ENCODE measurements at places on chromosomes 5 and 9.
A peak's percentile ranks its signal among the peaks of the same experiment; 100 is the strongest.

DNA sequence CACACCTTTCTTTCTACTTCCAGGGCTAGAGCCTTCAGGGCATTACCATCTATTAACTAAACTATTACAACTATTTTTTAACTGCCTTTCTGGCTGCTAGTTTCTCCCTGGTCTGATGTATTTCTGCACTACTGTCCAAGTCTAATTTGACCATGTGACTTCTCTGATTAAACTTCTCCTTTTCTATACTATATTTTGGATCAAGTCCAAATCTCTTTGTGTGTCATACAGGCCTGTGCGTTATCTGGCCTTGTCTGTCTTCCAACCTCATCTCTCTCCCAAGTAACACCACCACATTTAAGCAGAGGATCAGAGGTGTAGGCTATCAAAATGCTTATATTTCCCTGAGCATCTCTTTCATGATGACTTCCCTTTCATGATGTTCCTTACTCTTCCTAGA lies 47.2 kb upstream of the OR13F1 start:
- DNase-seq = no peak

GRCh38 chr9:124349267-124349666 lies 66.0 kb downstream of the PSMB7 start:
- no peak for DNase-seq

DNA sequence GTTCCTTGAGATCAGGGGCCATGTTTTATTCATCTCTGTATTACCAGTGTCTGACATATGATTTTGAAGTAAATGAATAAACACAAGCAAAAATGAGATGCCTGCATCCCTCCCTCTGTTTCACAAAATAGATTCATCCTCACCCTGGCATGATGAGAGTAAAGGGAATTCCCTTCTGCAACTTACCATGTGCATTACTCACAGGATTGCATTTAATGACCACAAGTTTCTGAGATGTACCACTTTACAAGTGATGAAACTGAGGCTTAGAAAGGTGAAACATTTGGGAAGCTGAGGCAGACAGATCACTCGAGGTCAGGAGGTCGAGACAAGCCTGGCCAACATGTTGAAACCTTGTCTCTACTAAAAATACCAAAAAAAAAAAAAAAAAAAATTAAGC lies 74.2 kb upstream of the TNFSF8 start:
- no peak for DNase-seq

DNA sequence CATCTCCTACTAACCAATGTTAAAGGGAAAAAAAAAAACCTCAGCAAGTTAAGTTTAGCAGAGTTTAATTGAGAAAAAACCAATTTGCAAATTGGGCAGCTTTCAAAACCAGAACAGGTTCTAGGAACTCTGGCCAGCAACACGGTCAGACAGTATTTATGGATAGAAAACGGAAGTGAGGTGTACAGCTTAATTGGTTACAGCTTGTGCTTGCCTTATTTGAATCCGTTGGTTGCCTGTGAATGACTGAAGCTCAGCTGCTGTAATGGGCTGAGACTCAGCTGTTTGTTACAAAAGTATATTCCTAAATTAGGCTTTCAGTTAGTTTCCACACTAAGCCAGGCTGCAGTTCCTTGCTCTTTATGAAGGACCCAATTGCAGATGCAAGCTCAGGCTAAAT lies 217.0 kb downstream of the SREK1 start:
- DNase-seq = no peak

- no peak for DNase-seq
Measured at GRCh38 chr9:99822109-99822805, 572 bp downstream of the NR4A3 start.

GRCh38 chr9:135144581-135145170 lies 57.2 kb downstream of the OLFM1 start:
- DNase-seq = no peak

DNA sequence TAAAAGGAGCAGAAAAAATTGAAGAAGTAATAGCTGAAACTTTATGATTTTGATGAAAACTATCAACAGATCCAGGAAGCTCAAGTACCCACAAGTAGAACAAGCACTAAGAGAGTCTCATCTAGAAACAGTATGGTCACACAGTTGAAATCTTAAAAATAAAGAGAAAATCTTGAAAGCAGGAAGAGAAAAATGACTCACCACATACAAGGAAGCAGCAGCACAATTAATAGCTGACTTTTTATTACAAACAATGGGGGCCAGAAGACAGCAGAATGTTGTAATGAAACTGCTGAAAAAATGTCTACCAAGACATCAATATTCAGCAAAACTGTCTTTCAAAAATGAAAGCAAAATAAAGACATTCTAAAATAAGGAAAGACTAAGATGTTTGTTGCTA lies 1108.3 kb upstream of the DMAC1 start:
- no peak for DNase-seq

DNA sequence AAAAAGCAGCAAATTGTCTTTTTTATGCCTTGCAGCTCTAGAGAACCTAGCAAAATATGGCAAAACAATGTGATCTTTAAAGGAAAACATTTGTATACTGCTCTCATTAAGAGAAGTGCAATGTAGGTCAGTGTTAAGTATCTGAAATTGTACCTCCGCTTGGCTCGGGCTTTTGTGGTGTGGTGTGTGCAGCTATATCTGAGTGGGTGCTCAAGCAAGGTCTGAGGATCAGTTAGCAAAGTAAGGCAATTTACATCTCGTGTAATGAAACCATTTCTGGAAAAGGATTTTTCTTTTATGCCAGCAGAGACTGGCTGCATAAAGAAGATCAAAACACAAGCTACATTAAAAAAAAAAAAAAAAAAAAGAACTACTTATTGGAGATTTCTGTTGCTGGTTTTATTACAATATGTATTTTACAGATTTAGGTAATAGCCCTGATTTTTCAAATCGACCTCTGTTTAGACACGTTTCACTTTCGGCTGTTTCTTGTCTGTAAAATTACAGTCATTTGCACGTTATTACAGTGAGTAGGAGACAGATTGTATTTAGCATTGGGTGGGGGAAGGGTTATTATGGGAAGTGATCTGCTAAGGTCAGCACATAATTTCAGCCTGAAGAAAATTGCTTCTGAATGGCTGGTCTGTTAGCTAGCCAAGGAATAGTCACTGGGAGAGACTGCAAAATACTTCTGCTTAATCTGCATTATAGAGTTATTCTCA lies 7.9 kb upstream of the ZNF608 start:
- DNase-seq = no peak

DNA sequence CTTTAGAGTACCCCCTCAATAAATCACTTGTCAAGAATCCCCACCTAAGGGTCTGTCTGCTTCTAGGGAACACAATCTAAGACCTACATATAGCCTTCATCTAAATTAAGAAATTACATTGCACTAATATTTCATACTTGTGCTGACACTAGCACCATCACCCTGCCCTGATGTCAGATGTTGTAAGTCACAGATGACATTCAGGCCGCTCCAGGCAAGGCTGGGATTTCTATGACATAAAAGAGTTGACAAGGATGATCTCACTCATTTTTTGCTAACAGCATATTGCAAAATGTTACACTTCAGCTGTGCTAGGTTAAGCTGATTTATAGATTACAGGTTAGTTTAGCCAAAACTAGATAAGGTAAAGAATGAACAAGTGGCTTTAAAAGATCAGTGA lies 372.5 kb upstream of the GRIA1 start:
- no peak for DNase-seq

- no peak for DNase-seq
Measured at GRCh38 chr5:104909803-104910202, 1347.2 kb upstream of the NUDT12 start.

GRCh38 chr5:5155617-5156016 lies 15.5 kb downstream of the ADAMTS16 start:
- no peak for DNase-seq

- no peak for DNase-seq
Measured at GRCh38 chr9:13480693-13481092, 201.2 kb upstream of the MPDZ start.

DNA sequence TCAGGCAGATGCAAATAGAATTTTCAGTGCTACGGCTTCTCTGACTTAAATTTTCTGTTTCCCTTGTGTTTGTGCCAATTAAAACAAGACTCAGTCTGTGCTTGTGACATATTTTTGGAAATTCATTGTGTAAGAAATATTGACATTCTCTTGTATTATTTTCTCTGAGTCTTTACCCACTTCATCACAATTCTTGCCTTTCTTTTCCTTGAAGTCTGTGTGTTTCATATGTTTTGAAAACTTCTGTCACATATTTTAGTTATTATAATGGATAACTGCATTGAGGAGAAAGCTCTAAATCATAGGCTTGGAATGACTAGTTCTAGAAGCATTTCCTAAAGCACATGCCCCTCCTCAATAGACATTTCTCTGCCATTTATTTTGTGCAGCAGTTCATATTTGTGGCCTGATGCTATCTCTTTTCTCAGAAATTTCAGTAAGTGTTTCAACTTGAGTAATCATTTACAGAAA lies 206.6 kb downstream of the PALM2AKAP2 start:
- DNase-seq = no peak

GRCh38 chr9:131733541-131734061 lies 6.3 kb downstream of the RAPGEF1 start:
- DNase-seq = no peak

- no peak for DNase-seq
Measured at GRCh38 chr5:112059579-112060135, 302.7 kb upstream of the NREP start.

GRCh38 chr5:167821151-167821550 lies 470.3 kb upstream of the WWC1 start:
- DNase-seq = no peak

- DNase-seq = no peak
Measured at GRCh38 chr9:92971121-92971520, 23.8 kb downstream of the FGD3 start.

GRCh38 chr9:126171641-126172040 lies 155.0 kb upstream of the MVB12B start:
- DNase-seq = no peak

DNA sequence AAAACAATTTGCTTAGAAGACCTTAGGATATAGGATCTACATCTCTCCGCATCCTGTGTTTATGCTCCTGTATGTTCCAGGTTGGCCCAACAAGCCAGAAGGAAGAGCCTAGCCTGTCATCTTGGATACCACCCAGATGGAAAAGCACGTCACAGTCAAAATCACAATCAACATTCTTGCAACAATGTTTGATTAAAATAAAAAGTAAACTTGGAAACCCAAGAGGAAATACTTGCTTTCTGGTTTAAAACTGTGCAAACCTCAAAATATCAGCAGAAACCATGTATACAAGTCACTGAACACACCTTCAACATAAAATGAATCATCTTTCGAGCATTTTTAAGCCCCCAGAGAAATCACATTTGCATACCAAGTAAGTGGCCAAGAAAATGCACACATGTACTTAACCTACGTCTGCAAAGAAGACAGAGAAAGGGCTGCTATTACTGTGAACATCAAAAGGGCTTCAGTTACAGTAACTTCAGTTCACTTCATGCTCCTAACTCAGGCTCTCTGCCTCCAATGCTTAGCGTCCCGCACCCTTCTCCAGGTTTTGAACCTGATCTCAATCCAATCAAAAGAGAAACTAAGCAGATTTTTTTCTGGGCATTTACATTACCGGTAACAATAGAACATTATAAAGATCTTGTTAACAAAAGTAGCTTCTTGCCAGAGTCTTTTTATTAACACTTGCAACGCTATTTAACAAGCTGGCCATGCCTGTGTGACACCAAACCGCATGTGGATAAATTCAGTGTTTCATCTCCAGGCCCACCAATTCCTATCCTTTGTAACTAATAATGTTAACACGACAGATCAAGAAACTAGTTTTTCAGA lies 1.3 kb downstream of the ENC1 start:
- DNase-seq = peak; percentile 35

DNA sequence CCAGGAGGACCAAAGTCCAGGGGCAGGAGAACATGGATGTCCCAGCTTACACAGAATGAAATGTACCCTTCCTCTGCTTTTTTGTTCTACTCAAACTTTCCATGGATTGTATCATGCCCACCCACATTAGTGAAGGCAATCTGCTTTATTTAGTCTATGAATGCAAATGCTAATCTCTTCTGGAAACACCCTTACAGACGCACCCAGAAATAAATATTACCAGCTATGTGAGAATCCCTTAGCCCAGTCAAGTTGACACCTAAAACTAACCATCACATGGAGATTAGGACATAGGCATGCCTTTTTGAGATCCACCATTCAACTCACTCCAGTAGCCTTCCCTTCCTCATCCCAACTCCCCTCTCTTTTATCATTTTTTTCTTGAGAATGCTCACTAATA lies 6.1 kb upstream of the SPTLC1 start:
- DNase-seq = no peak

DNA sequence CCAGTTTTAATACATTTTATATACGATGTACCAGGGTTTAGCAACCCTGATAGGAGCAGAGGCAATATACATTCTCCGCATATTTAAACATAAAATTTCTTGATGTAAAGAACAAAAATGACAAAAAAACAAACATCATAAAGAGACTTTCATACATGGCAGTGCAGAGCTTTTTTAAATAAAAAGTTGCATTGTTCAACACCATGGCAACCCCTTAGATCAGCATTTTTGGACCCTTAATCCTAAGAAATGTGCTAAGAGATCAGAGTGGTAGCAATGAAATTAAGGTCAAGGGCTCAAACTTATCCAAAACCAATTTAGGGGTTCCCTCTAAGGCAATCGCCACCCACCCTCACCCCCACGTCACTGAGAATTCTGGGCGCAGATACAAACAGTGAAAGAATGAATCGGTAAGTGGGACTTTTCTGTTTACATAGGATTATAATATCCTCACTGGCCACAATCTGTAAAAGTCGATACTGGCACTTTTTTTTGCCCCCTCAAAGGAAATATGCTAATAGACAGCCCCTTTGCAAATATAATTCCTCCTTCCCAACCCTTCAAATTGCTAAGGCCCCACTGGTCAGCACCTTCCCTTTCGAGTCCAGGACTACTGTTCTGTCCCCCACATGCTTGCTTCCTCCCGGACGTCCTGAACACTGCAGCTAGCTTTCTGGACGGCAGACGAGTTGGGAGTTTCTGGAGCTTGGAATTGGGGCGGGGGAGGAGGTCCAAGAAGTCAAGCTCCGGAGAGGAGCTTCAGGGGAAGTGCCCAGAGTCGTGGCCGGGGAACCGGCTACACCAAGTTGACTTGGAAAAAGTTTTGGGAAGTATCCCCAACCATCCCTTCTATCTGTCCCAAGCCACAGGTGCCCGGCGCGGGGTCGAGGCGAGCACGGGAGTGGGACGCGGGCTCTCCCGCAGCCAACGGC lies 2.2 kb downstream of the GAS1 start:
- no peak for DNase-seq

DNA sequence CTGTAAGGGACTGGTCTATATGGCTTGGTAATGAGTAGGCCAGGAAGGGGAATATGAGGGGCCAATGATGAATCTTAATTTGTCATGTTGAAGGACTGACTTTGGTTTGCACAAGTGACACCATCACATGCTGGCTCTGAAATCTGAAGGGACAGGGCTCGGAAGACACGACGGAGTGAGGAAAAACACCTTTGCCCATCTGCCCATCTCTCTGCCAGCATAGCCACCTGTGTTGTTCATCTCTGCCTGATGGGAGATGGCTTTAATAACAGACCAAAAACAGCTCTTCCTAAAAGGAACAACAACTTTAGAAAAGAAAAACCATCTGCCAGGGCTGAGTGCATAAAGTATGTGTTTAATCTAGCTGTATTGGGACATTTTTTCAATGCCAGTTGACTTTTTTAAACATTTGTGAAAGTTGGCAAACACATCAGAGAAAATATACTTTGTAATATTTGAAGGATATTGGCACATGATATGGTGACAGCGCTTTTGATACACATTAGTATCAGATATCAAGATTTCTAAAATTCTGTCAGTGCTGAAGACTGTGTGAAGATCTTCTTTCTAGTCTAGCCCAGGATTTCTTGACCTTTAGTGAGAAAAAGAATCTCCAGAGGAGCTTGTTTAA lies 27.1 kb downstream of the ABLIM3 start:
- no peak for DNase-seq
